ENCODE measurements at places on chromosomes 1 and 21. TPM values are rescaled to one million over a fixed set of nuclear protein-coding genes. Genes with fewer than 3 reads are reported as not detected.

Gene SLFNL1
- total RNA-seq, result 0.60 TPM

Gene TFF1
- total RNA-seq, result 241 TPM

Gene ALPL
- total RNA-seq, result 4.0 TPM

Gene CASQ2
- 3.9 TPM for total RNA-seq

Gene TSEN15
- total RNA-seq, result 20.8 TPM

Gene C1orf87
- total RNA-seq, result not detected

Gene RNF19B
- 31.4 TPM for total RNA-seq

Gene S100A5
- not detected for total RNA-seq

Gene SLC30A10
- total RNA-seq, result 5.5 TPM

Gene TBX19
- total RNA-seq, result 3.4 TPM

Gene SYT14
- total RNA-seq, result 0.06 TPM

Gene GNG4
- total RNA-seq, result 0.12 TPM

Gene CHIT1
- total RNA-seq, result 0.06 TPM

Gene BNIPL
- 0.66 TPM for total RNA-seq

Gene CD1E
- 1.3 TPM for total RNA-seq

Gene LY9
- 3.9 TPM for total RNA-seq

Gene MINDY1
- total RNA-seq, result 60.1 TPM

Gene GRHL3
- total RNA-seq, result 1.4 TPM

Gene ZNF695
- 0.06 TPM for total RNA-seq

Gene RIPPLY3
- total RNA-seq, result 0.20 TPM

Gene HEYL
- total RNA-seq, result 8.5 TPM

Gene TEDDM1
- total RNA-seq, result not detected

Gene PRAMEF20
- total RNA-seq, result not detected

Gene CGN
- total RNA-seq, result 91.9 TPM

Gene OR2T3
- total RNA-seq, result not detected

Gene EPHX1
- total RNA-seq, result 231 TPM

Gene AIRE
- total RNA-seq, result 0.17 TPM

Gene FMO3
- total RNA-seq, result 0.86 TPM

Gene AK5
- 1.2 TPM for total RNA-seq

Gene TMEM82
- total RNA-seq, result 4.9 TPM

Gene THEMIS2
- 18.3 TPM for total RNA-seq

Gene FAM72A
- total RNA-seq, result 2.0 TPM

Gene CHRNB2
- total RNA-seq, result 0.17 TPM

Gene NOTCH2
- total RNA-seq, result 131 TPM

Gene PADI2
- 8.6 TPM for total RNA-seq

Gene AVPR1B
- total RNA-seq, result 0.40 TPM

Gene MARK1
- total RNA-seq, result 5.1 TPM

Data from mucosa of gallbladder (tissue), 1 donor.